ENCODE measurements at places on chromosomes 3 and 15.

GRCh38 chr3:144763878-144764454 is 792.3 kb downstream of the DIPK2A start:
- no peak for DNase-seq

- no peak for DNase-seq
Measured at GRCh38 chr3:21798356-21799088, 47.5 kb upstream of the ZNF385D start.

GRCh38 chr3:18740631-18741583 is 315.8 kb upstream of the SATB1 start:
- DNase-seq, result peak; percentile 43

DNA sequence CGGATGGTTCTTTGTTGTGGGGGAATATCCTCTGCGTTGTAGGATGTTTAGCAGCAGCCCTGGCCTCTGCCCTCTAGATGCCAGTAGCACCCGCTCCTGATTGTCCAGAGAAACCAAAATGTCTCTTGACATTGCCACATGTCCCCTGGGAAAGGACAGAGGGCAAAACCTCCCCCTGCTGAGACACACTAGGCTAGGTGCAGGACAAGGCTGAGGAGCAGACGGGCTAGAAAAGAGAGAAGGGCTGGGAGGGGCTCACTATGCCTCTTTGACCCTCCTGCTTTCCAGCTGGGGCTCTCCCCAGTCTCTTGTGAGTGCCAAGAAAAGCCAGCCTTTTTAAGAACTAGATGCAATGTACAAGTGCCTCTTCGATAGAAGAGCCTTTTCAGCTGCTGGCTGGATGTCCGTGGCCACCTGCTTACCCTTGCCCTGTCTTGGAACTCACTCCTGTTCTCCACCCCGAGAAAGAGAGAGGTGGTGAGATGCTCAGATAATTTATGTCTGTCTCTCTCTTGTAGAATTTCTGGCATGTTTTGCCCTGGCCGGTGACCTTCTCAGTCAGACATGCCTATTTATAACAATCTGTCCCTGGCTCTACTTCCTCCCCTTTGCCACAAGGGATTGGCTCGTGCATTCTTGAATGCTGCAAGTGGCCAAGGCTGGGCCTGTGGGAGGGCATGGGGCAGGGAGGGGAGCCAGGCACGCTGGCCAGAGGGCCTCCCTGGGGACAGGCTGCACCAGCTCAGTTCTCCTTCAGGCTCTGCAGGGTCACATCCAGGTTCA is 142.6 kb downstream of the RPLP1 start:
- DNase-seq, result no peak

GRCh38 chr3:189839576-189839975 is 208.4 kb downstream of the TP63 start:
- no peak for DNase-seq

DNA sequence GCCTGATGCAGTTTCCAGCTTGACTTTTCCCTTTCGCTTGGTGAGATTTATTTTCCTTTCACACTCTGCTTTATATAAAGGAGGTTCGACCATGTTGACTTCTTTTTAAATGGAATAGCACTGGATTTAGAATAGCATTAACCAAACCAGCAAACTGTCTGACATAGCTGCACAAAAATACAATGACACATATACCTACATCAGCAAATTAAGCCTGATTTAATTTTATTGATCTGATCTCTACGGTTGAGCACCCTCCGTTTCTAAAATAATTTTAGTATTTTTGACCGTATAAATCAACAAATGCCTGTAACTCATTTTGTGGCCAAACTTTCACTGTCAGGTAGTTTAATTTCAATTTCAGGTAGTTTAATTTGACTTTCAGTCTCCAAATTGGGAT is 5.8 kb upstream of the EIF5A2 start:
- DNase-seq, result no peak

GRCh38 chr3:196063971-196064370 is 17.9 kb downstream of the TFRC start:
- DNase-seq, result no peak

- DNase-seq, result no peak
Measured at GRCh38 chr3:61822588-61822987, 261.2 kb downstream of the PTPRG start.

- DNase-seq, result no peak
Measured at GRCh38 chr15:88334436-88334835, 77.9 kb upstream of the NTRK3 start.

DNA sequence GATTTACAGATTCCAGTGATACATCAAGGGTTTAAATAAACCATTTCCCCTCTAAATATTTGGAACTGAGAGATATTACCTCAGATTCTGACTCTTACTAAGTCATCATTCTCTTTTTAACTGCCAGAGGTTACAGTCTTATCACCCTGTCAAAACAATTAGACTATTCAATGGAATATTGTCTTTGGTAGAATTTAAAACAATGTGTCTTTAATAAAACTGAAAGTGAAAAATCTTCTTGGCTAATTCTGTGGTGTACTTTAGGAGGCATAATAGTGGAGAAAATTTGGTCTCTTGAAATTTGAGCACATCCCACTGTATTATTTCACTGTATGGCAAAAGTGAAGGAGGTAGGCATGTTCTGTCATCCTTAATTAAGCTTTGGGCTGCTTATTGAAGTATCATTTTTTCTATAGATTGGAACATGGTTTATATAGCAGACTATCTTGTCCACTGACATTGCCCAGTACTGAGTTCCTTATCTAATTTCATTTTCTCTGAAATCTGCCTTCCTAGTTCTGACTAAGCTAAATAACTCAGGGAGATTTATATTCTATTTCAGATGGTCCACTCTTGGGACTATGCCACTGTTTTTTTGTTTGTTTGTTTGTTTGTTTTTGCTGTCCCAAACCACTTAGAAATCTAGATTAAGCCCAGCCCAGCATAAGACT is 48.0 kb upstream of the UTS2B start:
- no peak for DNase-seq

DNA sequence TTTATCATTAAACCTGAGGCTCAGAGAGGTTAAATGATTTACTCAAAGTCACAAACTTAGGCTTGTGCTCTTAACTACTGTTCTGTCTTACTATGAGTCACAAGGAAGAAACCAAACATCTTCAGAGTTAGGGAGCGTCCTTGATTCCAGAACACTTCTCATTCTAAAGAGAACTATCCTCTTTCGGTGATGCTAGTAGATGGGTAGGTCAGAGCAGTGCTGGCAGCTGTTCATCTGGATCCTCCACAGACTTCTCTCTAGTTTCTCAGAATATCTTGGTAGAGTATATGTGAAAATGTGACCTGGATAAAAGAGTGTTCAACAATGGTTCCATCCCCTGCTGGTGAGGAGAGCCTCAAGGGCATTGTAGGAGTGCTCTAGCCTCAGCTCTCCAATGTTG is 3.3 kb downstream of the ARL6IP5 start:
- no peak for DNase-seq

DNA sequence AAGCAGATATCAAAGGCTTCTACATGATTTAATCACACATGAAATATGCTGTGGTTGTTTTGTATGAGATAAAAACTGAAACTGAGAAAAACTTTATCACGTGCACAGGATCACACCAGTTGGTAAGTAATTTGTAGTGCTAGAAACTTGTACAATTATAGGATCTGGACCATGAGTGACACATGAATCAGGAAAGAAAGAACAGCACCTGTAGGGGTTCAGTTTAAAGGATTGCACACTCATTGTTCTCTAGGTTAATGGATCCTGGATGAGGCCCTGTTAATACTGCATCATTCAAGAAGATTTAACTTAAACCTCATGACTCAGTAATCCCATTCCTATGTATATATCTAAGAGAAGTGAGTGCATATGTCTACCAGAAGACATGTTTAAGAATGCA is 87.9 kb downstream of the STT3B start:
- DNase-seq, result no peak

DNA sequence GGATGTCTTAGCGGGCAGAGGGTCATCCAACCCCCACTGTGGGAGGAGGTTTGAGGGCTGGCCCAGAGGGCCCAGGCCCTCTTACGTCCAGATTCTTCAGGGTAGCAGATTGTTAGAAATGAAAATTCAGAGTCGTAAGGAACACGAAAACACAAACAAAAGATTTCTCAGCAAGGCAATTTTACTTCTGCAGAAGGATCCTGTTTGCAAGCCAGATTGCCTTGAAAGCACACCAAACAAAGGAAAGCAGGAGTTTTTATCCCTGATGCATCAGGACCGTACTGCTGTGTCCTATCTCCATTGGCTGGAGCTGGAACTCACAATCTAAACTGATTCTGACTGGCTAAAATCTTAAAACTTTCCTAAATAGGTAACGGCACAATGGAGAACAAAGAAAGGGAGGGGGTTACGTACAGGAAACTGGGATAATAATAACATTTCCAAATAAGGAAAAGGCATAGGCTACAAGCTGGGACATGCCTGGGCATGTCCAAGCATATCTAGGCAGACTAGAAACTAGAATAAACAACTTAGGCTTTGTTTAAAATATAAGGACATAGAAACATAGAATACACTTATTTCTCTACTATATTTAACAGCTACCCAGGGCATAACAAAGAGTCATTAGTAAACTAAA is 97.3 kb upstream of the C2CD4B start:
- no peak for DNase-seq

DNA sequence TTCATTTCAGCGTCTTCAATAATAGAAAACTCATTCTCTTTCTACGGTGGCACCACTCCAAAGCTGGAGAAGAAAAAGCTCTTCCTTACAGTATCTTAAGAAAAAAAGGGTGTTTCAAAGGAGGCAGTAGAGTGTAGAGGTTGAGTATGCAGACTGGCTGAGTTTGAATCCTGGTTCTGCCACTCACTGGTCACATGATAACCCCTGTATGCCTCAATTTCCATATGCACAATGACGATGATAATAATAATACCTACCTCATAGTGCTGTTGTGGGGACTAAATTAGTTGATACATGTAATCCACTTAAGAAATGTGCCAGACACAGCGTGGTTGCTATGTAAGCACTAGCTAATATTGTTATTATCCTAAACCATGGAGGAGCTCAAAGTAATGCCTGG is 4.5 kb downstream of the ANP32A start:
- DNase-seq, result no peak

- DNase-seq, result no peak
Measured at GRCh38 chr3:196633555-196634151, 5.8 kb upstream of the NRROS start.

DNA sequence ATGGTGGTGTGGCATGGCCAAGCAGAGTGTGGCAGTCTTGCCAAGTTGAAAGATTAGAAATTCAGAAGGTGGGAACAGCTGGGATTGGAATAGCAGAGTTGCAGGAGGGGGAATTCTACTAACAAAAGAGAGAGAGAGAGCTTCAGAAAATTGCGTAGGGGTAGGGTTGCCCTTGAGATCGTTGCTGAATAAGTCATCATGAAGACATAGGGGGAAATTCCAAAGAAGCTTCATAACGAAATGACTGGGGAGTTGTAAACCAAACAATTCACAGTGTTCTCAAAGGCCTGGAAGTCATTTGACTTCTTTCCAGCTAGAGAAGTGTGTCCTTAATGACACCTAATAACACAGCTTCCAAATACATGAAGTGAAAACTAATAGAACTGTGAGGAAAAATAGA is 26.3 kb upstream of the TIPARP start:
- no peak for DNase-seq

- no peak for DNase-seq
Measured at GRCh38 chr3:30634761-30635735, 28.6 kb downstream of the TGFBR2 start.

DNA sequence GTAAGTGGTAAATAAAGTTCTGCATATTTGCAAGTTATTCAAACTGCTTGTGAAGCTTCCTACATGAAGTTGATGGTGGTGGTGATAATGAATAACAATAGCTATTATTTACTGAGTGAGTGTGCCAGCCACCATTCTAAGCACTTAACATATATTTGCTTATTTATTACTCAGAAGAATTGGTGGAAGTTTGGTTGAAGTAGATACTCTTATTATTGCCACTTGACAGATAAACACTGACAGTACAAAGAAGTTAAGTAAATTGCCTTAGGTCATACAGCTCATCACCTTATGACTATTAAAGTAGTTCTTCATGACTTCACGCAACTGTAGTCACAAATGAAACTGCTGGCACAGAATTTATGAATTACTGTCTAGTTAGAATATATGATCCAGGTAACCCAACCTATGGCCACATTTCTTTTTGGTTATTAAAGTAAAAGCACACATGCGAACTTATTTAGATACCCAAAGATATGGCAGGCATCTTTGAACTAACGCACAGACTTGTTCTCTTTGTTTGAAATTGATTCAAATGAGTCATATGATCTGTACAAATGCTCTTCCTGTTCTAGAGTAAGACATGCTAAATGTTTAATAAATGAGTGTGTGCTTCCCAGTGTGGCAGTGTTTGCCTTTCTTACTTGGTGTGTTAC is 99.8 kb upstream of the NR2F2 start:
- no peak for DNase-seq

DNA sequence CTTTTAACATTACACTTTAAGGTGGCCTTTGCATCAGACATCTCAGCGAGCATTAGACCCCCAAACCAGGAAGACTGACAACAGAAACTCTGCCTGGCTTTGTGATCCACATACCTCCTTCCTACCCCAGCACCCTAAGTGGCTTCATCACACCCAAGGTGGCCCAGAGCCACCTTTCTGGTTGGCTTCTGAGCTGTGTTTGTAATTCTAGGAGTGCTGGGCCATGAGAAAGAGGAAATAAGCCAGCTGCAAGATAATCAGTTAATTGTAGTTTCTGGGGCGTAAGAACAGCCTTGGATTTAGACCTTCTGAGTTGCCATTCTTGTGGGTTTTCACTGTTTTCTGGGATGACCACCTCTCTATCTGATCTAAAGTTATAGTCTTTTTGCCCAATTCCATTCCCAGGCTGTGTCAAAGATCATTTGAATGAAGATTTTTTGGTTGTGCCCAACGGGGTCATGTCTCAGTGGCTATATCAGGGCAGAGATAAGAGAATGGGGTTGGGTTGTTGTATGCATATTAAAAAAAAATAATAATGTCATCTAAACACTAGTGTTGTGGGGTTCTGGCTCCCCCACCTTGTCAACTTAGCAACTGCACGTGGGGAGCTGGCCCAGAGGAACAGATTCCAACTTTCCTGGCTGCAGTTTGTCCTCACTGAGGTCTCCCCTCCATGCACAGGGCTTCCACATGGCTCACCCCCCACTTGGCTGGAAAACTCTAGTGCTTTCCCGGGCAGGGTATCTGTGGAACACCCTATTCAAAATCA is 234.8 kb upstream of the WNT5A start:
- no peak for DNase-seq

DNA sequence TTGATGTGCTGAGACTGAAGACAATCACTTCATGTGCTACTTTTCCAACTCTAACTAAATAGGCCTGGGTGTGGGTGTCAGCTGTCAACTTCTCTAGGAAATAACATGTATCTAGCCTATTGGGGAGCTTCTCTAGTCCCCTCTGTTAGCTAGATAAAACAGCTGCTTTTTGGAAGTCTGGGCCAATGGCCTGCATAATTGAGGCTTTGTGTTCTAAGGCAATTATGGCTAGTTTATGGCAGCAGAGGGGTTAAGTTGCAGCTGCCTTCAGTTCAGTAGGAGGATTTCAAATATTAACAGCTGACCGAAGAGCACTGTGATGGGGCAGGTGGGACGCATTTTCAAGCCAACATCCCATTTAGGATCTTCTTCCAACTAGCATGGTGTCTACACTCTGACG is 6.4 kb downstream of the COL8A1 start:
- DNase-seq, result no peak

- no peak for DNase-seq
Measured at GRCh38 chr3:44421280-44421679, 56.2 kb downstream of the ZNF445 start.

- DNase-seq, result no peak
Measured at GRCh38 chr3:34109846-34110245, 311.4 kb downstream of the PDCD6IP start.
